CD4-positive, alpha-beta T cell treated with Interleukin-4 for 4 hours (primary cell): ENCODE measurements at places on chromosomes 3 and 15.

DNA sequence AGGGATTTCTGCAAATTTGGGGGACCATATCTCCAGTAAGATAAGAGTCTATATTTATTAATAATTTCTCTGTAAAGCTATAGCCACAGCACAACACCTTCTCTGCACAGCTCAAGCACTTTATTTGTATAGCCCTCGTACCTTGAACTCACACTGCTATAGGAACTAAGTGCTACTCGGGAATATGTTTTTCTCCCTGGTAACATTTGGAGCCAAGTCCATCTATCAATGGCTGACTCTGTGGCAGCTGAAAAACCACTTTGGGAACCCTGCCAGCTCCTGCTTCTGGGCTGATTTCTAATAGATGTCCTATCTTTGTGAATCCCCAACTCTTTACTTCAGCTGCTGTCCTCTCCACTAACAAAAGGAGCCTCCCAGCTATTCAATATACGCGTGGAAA lies 298.5 kb downstream of the GBE1 start:
- no peak for DNase-seq

DNA sequence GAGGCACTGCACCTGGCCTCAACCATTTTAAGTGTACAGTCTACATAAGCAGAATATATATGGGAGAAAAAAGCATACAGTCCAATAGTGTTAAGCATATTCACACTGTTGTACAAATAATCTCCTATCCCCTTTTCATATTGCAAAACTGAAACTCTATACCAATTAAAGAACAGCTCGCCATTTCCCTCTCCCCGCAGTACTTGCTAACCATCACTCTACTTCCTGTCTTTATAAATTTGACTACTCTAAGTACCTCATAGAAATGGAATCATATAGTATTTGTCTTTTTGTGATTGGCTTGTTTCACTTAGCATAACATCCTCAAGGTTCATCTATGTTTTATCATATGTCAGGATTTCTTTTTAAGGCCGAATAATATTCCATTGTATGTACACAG lies 21.6 kb upstream of the TASOR start:
- DNase-seq = no peak

DNA sequence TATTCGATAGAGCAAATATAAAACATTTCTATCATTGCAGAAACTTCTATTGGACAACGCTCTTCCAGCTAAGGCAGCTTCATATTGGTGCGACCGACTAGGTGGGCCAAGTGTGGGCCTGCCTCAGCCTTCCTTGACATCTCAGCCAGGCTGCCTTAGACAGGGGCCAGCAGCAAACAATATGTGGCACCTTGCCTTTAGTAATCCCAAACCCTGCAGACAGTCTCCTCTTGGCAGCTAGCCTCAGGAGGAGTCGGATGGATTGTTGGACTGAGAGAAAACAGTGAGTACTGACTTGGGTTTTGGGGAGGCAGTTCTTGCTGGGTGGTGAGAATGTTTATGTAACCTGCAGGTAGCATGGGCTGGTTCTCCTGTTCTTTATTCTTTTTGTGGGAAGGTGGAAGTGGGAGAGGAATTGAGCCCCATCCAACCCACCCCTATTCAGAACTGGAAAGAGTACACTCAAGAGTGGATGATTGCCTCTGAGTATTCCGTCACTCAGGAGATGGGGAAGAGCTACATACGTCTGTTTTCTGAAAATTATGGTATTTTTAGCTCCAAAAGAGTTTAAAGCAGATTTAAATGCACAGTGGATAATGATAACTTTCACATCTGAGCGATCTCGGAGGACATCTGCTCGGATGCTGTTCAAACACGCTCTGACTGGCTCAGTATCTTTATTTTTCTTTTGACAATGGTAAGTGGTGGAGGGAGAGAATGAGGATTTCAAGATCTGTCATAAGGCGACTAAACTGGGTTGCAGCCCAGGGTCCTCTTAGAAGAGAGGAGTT lies 47.2 kb downstream of the GPD1L start:
- no peak for DNase-seq

DNA sequence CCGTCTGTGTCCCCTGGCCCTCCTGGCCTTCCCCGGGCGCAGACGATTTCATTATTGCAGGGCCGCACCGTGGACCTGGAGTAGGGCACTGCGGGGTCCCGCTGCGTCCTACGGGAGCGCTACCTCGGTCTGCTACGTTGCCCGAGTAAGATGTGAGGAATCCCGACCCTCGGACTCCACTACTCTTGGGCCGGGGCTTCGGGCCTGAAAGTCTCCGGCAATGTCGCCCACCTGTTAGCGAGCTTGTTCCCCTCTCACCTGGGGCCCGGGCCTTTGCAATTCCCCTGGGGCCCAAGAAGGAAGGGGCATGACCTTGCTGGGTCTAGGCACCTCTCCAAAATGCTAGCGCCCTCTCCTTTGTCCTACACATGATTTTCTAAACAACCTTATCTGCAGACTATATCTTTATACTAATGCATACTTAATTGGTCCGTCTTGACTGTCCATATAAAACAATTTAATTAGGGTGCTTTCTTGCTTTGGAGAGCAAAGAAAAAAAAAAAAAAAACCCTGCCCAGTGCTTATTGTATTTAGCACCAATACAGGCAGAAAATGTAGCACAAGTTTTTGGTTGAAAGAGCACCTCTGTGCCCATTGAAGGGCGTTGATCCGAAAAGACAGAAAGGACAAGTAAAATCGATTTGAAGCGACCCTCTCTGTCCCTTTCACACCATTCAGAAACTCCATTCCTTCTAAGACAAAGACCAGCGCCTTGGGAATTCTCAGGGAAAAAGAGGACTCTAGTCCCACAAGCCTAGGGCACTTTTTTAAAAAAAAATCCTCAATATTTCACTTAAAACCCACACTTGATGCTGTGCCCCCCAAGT lies 7.0 kb upstream of the NR2F2 start:
- no peak for DNase-seq

GRCh38 chr3:127043731-127044510 lies 61.0 kb downstream of the PLXNA1 start:
- no peak for DNase-seq

DNA sequence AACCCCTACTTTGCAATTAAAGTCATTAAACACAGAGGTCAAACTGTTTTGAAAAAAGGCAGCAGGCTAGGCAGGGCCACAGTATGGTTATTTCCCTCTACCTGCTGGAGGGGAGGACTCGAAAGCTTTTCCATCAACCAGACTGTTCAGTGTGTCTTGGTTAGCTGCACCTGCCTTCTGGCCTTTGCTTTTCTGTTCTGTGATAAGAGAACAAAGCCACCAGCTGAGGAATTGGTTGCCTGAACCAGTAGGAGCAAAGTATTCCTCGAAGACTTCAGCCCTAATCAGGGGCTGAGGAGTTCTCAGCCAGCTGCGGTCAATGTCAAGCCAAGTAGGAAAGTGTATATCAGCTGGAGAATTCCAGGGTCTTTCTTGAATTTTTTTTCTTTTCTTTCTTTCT lies 132.5 kb downstream of the SOX2 start:
- no peak for DNase-seq

DNA sequence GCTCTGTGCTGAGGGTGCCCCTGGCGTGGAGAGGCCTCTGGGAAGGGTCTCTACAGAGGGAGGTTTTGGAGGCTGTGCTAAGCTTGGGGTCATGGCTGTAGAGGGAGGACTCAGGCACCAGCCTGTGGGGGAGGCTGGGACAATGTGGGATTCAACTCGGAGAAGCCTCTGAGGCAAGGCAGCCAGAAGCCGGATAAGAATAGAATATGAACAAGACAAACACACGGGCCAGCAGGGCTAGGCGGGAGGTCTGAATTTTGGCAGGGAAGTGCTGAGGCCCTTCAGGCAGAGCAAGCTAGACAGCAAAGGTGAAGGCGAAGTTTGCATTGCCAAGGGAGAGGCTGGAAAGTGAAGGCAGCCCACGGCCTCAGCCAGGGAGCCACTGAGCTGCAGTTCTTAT lies 612.1 kb upstream of the NR2F2 start:
- DNase-seq = no peak

DNA sequence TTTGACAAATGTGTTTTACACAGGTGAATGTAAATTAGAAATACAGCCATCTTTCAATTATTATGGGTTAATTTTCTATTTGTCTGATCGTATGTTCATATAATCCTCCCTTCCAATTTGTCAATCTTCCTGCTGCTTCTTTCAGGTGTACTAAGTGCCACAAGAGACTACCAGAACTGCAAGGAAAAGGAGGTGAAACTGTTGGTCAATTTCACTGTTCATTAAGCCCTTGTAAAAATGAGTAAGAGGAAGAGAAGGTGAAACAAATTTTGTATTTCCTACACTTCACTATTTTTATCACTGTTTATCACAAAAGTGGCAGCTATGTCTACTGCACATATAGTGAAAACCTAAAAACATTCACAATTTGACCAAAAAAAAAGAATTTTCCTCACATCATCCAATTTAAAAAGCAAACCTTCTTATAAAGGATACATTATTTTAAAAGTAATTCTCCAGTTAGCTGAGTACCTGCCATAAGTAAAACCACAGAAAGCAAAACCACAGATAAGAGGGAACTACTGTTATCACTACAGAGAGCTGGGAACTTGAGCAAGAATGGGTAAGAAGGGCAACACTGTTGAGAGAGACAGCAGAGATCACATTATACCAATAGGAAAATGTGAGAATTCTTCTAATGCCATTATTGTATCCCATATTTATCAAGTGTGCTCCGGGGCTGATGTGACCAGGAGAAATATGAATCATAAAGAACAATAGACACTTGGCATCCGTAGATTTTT lies 163.0 kb downstream of the TBC1D5 start:
- no peak for DNase-seq

DNA sequence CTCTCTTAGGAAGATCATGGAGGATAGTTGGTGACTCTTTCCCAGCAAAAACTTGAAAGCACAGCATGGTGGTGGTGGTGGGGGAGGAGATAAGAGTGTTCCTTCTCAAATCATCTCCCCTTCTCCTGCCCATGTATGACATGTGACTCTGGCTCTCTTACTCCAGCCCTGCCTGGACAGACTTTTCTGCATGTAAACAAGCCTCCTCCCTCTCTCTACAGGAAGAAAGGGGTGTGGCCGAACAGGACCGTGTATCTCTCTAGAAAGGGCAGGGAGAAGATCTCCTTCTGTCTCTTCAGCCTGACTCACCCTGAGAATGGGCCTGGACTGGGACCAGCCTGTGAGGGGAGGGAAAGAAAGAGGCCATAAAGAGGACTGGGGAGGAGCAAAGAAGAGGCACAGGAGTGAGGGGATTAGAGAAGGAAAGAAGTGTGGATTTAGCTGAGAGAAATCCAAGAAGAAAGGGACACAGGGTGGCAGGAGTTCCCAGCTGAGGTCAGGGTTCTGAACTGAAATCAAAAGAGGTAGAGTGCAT lies 1.5 kb downstream of the CELF6 start:
- no peak for DNase-seq

- DNase-seq = no peak
Measured at GRCh38 chr3:4261406-4261805, 41.8 kb upstream of the SETMAR start.

DNA sequence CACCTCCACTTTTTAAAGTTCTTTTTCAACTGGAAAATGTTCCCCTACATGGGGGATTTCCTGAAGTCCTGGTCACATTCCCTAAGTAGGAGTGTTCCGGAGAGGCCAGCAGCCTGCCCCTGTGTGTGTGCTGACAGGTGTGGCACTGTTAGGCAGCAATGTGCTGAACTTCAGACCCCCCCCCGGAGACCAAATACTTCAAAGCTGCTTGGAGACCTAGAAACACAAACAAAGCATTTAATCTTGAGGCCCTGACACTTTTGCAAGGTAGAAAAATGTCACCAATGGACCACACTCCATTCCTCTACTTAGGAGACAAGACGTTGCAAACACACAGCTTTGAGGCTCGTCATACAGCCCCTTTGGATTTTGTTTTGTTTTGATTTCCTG lies 259.6 kb upstream of the CTNNB1 start:
- no peak for DNase-seq

GRCh38 chr3:70603103-70603502 lies 290.7 kb upstream of the MDFIC2 start:
- no peak for DNase-seq

- no peak for DNase-seq
Measured at GRCh38 chr3:140571836-140572235, 106.0 kb upstream of the TRIM42 start.

GRCh38 chr3:147113293-147114044 lies 292.9 kb downstream of the ZIC4 start:
- no peak for DNase-seq

DNA sequence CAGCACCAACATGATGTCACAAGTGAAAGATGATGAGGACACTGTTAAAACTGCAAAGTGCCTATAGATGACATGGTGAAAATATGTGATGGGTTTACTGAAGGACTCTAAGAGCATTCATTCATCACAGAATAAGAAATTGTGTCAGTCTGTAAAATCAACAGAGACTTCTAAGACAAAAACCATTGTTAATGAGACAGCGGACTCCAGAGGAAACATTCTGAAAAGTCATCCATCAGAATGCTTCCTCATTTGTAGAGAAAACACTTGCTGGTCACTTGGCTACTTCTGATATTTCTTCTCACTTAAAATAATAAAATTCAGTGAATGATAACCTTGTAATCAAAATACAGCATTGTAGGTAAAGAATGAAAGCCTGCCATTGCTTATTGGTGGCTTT lies 7.3 kb downstream of the PLSCR4 start:
- no peak for DNase-seq

DNA sequence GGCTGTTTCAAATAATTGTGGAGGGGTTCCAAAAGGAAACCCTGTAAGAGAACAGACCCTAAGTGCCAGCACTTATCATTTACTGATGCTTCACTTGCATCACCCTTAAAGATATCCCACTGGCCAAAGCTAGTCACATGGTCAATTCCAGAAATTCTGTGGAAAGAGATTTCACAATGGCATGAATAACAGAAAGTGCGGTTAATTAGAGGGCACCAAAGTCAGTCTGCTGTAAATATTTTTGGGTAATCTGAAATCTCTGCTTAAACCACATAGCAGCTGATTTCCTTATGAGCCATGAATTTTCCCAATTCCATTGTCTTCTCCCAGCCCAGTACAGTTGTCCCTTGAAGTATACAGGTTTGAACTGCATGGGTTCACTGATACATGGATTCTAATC lies 346.1 kb downstream of the SI start:
- no peak for DNase-seq

DNA sequence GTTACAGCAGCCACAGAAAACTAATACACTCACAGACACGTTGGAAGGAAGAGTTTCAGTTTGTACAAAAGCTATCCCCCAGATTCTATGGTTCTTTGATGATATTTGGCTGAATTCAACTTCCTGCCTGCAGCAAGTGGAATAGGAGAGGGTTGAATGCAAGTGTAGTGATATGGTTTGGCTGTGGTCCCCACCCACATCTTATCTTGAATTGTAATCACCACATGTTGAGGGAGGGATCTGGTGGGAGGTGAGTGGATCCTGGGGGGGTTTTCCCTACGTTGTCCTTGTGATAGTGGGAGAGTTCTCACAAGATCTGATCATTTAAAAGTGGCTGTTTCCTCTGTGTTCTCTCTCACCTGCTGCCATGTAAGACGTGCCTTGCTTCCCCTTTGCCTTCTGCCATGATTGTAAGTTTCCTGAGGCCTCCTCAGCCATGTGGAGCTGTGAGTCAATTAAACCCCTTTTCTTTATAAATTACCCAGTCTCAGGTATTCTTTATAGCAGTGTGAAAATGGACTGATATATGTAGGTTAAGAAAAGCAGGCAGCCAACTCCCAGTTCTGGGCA lies 29.8 kb downstream of the NMNAT3 start:
- no peak for DNase-seq
